ENCODE measurements at places on chromosomes 5 and 9.

GRCh38 chr5:74391410-74391809, 249.1 kb downstream of the ENC1 start:
- no peak for DNase-seq

GRCh38 chr5:172637110-172637580, 3.9 kb upstream of the NEURL1B start:
- no peak for DNase-seq

DNA sequence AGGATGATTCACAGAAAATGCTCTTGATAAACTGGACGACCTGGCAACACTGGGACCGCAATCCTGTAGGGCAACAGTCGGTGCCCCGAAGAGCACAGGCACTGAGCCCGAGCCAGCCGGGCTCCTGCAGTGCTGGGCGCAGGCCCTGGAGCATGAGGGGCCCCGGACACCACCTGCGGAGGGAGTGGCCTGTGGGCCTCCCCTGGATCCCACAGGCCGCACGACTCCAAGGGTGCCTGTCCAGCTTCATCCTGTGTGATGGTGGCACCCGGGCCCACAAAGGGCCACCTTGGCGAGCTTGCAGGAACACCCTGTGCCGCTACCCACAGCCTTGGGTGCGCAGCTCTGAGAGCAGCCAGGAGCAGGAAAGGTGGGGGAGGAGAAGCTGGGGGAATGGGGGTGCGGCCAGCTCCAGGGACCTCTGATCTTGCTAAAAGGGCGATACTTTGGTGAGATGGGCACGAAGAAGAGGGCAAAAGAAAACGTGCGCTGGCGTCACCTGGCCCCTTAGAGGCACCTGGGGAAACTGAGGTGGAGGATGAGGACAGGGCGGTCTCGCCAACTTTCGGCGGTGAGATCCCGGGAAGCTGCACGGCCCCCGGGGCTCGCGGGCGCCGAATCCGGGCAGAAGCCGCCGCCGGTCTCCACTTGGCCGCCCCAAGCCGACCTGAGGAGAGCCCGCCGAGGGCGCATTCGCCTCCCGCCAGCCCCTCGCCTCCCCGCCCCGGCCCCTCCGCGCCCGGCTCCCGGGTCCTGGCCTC, 722 bp downstream of the TBC1D9B start:
- no peak for DNase-seq

DNA sequence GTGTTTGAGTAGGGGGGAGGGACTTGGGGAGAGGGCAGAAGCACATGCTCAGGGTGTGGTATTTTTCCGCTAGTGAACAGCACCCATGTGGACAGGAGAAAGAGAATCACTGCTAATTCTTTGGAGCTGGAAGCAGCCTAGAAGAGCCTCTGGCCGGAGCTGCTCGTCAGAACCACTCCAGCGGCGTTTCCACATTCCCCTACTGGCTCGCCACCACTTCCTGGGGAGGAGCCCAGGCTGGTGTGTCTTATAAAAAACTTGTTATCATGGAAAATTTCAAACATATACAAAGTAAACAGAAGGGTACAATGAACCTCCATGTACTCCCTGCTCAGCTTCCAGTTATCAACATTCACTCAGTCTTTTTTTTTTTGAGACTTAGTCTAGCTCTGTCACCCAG, 26.7 kb downstream of the LHX2 start:
- DNase-seq, result no peak

GRCh38 chr9:137251490-137252268, 593 bp downstream of the STPG3 start:
- DNase-seq, result no peak

GRCh38 chr9:95721061-95721531, 154.4 kb upstream of the ERCC6L2 start:
- no peak for DNase-seq

DNA sequence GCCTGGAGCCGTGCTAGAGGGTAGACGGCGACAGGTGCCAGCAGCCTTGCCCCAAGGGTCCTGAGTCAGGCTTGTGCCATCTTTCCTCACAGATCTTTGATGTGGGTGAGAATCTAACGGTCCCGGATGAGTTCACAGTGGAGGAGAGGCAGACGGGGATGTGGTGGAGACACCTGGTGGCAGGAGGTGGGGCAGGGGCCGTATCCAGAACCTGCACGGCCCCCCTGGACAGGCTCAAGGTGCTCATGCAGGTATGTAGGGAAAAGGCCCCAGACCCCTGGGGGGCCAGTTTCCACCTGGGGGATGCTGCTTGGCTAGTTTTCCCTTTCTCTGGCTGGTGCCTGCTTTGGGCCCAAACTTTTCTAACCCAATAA, 24.0 kb downstream of the PTGES2 start:
- DNase-seq, result peak; percentile 26

DNA sequence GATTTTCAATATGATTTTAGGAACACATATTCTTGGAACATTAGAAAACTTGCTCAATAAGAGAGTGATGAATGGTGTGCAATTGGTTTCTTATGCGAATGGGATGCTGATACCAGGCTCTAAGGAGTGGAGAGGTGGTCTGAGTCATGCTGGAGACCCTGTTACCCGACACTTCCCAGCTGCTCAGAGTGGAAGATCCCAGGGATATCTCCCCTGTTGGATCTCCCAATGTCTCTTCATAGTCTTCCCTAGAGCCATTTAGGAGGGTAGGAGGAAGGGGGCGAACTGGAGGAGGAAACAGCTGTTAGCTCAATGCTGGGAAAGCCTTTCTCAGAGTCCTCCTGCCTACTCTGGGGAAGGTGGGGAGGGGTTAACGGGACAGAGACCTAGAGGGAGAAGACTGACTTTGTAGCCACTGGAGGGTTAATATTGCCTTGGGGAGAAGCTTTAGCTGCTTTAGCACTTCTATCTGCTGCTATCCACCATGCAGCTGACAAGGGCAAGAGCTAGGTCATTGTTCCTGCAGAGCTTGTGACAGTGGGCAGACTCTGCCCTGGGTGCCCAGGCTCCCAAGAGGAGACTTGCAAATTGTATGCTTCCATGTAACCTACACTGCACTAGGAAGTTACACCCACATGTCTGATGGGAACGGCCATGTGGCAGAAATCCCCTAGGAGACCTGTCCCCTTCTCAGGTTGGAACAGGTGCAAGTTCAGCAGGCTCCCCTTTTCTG, 301.0 kb downstream of the GADD45G start:
- no peak for DNase-seq

DNA sequence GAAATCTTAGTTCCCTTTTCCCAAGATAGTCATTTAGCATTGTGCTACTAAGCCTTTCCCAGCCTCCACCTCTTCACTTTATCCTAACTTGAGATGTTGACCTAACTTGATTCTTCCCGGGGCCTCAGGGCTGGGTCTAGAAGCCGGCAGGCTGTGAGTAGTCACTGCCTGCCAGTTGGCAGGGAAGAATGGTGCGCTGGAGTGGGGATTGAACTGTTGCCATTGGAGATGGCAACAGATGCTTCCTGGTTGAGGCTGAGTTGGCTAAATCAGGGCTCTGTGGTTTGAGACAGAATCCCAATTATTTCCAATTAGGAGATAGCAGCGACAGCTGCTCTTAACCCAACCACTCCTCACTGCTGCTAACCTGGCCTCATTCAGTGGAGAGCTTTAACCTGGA, 343.1 kb downstream of the BRINP1 start:
- DNase-seq, result no peak

- DNase-seq, result no peak
Observed at GRCh38 chr9:26078706-26079105, 400.5 kb upstream of the TUSC1 start.

DNA sequence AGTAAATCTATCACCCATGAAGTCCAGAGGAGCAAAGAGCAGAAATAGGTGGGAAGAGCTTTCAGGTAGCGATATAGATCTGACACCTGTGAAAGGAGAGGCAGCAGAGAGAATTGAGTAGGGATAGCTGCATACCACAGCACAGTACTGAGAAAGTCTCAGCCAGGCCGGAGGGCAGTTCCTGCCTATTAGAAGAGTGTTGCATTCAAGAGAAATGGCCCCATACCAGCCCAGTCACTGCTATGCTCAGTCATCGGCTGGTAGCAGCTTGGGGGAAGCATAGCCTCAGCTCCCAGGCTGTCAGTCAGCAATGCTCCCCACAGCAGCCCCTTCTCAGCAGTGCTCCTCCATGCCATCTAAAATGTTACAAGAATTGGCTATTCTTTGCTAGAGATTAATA, 285.1 kb upstream of the CDH6 start:
- no peak for DNase-seq

GRCh38 chr5:179290681-179291540, 54.4 kb downstream of the ADAMTS2 start:
- no peak for DNase-seq

DNA sequence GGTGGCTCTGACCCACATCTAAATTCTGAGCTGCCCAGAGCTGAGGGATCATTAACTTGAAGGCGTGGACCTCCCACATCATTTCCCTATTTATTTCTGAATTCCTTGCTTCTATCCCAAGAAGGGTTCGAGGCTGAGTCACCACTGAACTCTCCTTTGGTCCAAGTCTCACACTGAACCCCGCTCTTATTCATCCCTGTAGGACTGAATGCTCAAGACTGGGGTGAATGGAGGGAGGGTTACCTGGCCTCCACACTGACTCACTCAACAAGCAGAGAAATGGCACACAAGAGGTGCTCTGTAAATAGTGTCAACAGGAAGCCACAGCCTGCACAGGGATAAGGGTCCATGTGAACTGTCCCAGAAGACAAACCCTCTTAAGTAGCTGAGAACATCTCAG, 79.1 kb upstream of the FSTL4 start:
- no peak for DNase-seq

GRCh38 chr5:2805080-2805479, 53.6 kb upstream of the IRX2 start:
- no peak for DNase-seq

- DNase-seq, result no peak
Observed at GRCh38 chr5:11385901-11386293, 518.3 kb downstream of the CTNND2 start.

GRCh38 chr5:159458217-159458711, 128.0 kb upstream of the IL12B start:
- DNase-seq, result no peak
